NCI-H226 (cell line): ENCODE measurements at places on chromosomes 12 and 14.

DNA sequence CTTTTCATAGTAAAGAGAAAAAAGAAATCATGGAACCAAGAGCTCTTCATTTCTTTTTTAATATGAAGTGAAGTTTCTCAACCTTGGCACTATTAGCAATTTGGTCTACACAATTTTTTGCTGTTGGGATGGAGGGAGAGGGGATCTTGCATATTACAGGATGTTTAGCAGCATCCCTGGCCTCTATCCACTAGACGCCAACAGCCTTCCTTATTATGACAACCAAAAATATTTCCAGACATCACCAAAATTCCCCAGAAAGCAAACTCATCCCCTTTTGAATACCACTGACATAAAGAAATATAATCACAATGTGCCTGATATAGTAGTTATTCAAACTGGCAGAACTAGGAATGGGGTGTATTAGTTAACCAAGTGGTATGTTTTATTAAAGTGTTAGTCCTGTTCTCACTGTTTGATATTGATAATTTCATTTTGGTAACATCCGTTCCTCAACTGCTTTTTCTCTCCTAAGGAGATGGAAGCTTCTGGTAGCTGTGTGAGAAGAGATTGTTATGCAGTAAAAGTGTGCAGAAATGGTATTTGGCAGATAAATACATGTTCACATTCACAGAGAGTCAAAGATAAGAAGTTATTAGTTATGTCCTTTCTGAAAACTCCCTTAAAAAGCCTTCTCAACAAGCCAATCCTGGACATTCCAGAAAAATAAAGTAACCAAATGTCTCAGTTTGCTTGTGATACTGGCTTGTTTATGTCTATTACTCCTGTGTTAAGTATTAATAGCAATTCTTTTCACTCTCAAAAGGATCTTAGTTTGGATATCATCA lies 699.9 kb downstream of the C12orf50 start:
- DNase-seq = no peak

DNA sequence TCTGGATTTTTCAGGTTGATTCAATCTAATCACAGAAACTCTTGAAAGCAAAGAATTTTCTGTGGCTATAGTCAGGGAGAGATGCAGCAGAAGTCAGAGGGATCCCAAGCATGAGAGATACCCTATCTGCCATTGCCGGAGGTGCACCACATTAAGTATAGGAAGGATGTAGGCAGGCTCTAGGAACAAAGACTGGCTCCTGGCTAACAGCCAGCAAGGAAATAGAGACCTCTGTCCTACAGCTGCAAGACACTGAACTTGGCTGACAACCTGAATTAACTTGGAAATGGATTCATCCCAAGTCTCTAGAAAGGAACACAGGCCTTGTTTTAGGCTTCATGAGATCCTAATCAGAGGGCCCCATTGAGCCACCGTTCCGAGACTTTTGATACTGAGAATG lies 364.9 kb upstream of the FLRT2 start:
- DNase-seq = no peak

GRCh38 chr12:10453156-10453555 lies at the start of gene KLRC1:
KLRC1 (minus strand) TSS chr12:10453377; CDS start chr12:10451156, 2,221 bp downstream.
- peak; percentile 60 for DNase-seq

GRCh38 chr12:6821591-6822425 lies at the start of gene GPR162:
GPR162 (plus strand) TSS chr12:6821821; CDS start chr12:6823899, 2,078 bp downstream.
- no peak for DNase-seq

DNA sequence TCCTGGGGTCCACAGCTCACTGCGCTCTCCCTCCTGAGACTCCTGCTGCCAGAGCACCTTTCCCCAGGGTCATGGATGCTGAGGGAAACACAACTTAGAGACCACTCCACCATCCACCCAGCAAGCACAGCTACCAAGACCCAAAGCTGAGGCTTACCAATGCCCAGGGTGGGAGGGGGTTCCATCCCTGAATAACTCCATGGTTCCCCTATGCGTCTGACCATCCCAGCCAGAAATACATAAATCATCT lies 36.3 kb downstream of the DAD1 start:
- no peak for DNase-seq

- DNase-seq = no peak
Observed at GRCh38 chr12:105836242-105836622, 302.5 kb downstream of the NUAK1 start.

DNA sequence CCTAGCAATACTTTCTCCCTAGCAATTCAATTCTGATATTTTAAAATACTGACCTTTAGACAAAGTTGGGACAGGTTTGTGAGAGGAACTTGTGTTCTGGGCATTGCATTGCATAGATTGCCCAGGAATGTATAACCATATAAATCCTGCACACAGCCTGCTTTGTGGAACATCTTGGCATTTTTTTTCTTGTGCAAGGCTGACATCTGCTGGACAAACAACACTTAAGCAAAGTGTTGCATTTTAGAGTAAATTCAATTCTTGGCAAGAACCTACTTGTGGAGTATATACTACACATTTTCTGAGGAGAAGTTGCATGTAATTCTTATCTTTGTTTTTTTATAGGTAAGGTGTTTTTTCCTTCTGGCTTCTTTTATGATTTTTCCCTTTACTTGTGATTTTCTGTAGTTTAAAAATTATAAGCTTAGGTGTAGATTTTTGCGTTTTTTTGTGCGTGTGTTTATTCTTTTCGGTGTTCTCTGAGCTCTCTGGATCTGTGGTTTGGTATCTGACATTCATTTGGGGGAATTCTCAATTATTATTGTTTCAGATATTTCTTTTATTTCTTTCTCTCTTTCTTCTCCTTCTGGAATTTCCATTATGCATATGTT lies 26.4 kb downstream of the TESPA1 start:
- peak; percentile 36 for DNase-seq

GRCh38 chr14:101478096-101478495 lies 83.2 kb upstream of the DIO3 start:
- no peak for DNase-seq

- DNase-seq = no peak
Observed at GRCh38 chr14:104048758-104049507, 36.6 kb upstream of the ASPG start.

DNA sequence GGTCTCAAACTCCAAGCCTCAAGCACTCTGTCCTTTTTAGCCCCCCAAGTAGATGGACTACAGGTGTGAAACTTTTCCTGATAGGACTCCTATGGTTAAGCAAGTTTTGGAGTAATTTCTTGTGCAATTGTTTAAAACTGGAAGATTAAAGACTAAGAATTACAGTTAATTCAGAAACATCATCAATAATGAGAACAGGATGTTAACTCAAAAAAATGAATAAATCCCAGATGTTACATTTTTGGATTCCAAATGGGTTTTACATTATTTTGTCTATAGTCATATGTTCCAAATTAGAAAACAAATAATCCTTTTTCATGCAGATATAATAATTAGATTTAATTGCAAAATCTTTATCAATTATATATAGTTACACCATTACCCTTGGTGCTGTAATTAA lies 24.4 kb upstream of the KITLG start:
- no peak for DNase-seq

- peak; percentile 73 for DNase-seq
Observed at GRCh38 chr12:27865421-27865820, 85.4 kb upstream of the MANSC4 start.

DNA sequence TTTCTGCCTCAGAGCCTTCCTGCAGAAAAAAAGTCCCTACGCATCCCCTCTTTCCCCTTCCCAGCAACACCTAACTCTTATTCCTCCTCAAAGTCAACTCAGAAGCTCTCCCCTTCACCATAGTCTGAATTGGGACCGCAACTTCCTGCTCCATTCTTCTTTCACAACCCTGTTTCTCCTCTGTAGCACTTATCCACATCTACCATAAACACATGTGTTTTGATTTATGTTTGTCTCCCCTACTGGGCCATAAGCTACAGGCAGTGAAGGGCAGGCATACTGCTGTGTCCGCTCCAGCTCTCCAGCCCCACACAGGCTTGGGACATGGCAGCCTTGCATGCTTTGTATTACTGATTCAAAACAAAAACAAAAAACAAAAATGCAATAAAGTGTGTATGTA lies 5.9 kb downstream of the SDR9C7 start:
- DNase-seq = no peak

DNA sequence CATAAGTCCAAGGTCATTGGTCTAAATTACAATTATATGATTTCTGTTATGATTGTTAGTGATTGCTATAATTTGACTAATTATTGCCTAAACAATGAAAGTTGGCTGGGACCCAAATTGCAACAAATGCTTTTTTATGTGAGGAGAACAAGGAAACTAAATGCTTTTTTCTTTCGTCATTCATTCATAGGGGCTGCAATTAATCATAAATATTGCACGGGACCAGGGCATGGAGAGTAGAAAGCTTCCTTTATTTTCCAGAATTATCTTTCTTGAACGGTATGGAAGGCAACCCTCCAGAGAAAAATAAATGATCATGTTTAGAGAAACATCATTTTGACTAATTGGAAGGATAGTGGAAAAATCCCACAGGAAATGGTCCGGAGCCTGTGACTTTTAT lies 32.6 kb upstream of the ARHGAP5 start:
- DNase-seq = no peak

GRCh38 chr14:103882503-103883262 lies 35.3 kb upstream of the PPP1R13B start:
- no peak for DNase-seq

DNA sequence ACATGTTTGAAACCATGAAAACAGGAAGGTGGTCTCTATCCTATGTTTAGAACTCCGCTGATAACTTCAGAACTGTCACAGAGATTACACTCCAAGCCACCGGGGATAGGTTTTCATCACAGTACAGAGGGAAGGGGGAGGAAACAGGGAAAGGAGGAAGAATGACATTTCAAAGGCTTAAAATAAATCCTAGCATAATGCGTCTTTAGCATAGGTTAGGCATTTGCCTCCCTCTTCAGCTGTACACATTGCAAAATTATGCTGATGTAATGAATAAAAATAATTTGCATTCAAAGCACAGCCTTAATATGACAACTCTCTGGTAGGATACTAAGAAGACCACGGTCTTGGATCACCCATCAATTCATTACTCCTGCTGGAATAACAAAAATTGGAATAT lies 54.3 kb upstream of the PYGL start:
- DNase-seq = no peak

DNA sequence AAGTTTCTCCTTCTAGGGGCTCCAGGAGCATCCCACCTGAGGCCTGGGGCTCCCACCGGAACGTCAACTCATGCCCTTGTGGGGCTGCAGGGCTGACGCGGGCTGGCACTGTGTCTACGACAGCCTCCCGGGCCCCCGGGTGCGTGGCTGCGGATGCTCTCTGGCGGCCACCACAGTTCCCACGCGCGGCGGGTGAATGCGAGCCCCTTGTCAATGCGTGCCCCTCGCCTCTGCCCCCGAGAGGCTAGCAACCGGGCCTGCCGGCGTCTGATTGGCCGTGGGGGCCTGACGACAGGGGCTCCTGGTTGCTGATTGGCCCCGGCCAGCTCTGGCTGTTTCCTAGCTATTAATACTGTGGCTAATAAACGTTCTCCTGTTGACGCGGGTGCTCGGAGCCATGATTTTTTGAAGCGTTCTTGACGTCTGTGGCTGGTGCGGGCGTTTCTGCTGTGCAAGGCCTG lies 1.8 kb upstream of the MEG3 start:
- DNase-seq = no peak

GRCh38 chr12:68114606-68115005 lies 44.9 kb downstream of the IFNG start:
- no peak for DNase-seq

- DNase-seq = no peak
Observed at GRCh38 chr14:81453166-81453766, 53.1 kb upstream of the STON2 start.

DNA sequence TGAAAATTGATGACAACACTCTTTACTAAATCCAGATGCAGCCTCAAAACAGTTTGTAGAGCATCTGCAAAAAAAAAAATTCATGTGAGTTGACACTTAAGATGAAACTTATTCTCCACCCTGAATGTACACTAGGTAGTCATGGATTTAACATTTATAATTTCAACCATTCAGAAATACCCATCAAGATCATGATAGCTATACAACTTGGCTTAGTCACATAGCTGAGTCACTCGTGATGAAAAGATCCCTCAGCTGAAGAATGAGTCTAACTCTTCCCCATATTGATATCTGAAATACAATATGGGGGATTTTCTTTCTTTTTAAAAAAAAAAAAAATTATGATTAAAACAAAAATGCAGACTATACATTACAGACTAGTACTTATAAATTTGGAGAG lies 104.8 kb upstream of the PLEKHG7 start:
- DNase-seq = peak; percentile 63

- peak; percentile 21 for DNase-seq
Observed at GRCh38 chr12:92886131-92886530, 43.0 kb downstream of the EEA1 start.

DNA sequence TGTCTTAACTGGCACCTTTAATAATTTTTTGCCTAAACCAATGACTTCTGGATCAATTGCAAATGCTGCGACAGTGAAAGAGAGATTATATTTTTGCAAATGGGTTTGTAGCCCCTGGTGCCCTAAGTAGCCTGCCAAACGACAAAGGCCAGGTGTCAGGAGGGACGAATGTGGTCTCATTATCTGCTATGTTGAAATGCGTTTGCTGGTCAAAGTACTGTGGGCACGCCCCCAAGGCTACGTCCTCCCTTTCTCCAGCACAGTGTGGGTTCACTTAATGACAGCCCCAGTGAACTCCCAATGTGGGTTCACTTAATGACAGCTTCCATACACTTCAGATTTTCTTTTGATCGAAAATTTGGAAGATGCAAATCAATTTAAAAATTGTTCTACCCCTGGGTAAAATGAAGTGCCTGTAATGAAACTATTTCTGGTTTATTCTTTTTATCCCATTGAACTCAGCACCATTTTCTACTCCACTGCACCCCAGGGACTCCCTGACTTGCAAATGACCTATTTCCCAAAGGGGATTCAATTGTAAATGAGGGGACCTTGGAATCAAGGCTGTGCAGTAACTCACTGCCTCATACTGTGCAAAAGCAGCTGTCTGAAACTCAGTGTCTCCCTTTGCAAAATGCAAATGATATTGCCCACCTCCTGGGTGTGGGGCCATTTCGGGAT lies 1.4 kb downstream of the SERPINA11 start:
- DNase-seq = no peak

DNA sequence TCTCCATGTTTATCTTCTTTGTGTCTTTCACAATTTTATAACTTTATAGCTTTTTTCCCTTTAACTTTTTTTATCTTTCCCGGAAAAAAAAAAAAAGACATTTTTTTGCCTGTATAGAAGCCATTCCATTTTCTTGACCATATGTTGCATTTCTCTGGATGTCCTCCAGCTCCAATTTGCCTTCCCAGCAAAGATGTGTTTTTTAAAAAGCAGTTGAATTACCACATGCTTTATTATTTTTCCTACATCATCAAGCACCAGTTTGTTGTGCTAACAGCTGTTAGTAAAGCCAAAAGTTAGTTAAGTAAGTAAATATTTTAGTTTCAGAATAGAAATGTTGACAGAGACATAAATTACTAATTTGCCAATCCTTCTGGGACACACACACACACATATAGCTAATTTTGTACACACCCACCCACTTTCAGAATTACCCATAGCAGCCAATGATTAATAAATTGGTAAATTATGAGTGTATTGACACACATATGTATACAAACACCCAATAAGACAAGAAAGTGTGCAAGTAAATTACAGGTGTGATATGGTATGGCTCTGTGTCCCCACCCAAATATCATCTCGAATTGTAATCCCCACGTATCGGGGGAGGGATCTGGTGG lies 118.3 kb downstream of the SLC38A6 start:
- DNase-seq = no peak

GRCh38 chr14:68939181-68939892 lies 39.8 kb downstream of the ACTN1 start:
- DNase-seq = no peak

GRCh38 chr12:88207921-88208620 lies 66.0 kb downstream of the TMTC3 start:
- peak; percentile 22 for DNase-seq
